Vagina (tissue), 2 donors: ENCODE measurements at places on chromosomes 16 and 17.

GRCh38 chr16:19354371-19354770, 63.3 kb upstream of the TMC5 start:
- H3K36me3 ChIP-seq, result no peaks in the 10 kb centered on the region
- DNase-seq, result no peak
- no peak overlapping the region for H3K4me3 ChIP-seq
- H3K27me3 ChIP-seq, result no peaks in the 10 kb centered on the region
- H3K27ac ChIP-seq, result no peak overlapping the region

- no peak overlapping the region for H3K27ac ChIP-seq
- no peak for DNase-seq
These were observed 57.1 kb downstream of the RAB11FIP4 start for GRCh38 chr17:31448467-31449077.

- no peaks in the 10 kb centered on the region for H3K36me3 ChIP-seq
- DNase-seq, result no peak
- no peak overlapping the region for H3K27ac ChIP-seq
- no peak overlapping the region for H3K4me3 ChIP-seq
- no peaks in the 10 kb centered on the region for H3K27me3 ChIP-seq
These were observed 174.1 kb downstream of the AXIN2 start for GRCh38 chr17:65387322-65387721.

DNA sequence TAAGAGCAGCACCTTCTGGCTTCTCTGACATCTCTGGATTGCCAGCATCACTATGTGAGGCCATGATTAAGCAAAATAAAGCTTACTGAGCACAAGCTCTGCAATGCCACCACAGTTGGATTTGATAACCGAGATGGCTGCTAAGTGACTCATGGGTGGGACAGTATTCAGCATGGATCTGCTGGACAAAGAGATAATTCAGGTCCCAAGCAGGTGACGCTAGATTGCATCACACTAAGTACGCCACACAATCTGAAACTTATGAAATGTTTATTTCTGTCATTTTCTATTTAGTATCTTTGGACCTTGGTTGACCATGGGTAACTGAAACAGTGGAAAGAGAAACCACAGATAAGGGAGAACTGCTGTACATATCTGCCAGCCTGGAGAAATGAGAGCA, 27.4 kb downstream of the CDRT15 start:
- no peaks in the 10 kb centered on the region for H3K4me1 ChIP-seq
- no peak overlapping the region for H3K27ac ChIP-seq
- no peak overlapping the region for H3K4me3 ChIP-seq
- no peaks in the 10 kb centered on the region for H3K36me3 ChIP-seq
- H3K27me3 ChIP-seq, result no peaks in the 10 kb centered on the region

DNA sequence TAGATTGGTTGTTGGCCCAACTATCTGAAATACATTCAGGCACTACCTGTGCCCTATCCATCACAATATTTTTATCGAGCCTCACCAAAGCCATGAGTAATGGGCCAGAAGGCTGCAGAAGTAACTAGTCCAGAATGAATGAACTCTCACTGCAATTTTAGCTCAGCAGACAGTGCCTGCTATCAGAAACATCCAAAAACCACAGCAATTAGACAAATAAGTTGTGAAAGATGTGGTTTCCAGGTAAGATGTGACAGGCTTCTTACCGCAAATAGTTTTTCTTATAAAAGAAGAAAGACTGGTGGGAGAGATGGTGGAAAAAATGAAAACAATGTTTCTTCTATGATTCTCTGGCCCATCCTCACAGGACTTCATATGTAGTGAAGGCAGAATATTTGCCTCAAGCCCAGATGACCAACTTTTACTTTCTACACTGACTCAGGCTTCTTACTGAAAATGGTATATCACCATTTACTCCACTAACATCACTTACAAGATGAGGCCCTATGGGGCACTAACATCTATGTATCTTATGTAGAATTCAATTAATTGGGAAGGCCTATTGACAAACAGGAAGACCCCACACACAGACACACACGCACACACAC, 9.8 kb upstream of the RFFL start:
- no peak overlapping the region for H3K27ac ChIP-seq
- no peaks in the 10 kb centered on the region for H3K27me3 ChIP-seq
- H3K36me3 ChIP-seq, result no peaks in the 10 kb centered on the region

DNA sequence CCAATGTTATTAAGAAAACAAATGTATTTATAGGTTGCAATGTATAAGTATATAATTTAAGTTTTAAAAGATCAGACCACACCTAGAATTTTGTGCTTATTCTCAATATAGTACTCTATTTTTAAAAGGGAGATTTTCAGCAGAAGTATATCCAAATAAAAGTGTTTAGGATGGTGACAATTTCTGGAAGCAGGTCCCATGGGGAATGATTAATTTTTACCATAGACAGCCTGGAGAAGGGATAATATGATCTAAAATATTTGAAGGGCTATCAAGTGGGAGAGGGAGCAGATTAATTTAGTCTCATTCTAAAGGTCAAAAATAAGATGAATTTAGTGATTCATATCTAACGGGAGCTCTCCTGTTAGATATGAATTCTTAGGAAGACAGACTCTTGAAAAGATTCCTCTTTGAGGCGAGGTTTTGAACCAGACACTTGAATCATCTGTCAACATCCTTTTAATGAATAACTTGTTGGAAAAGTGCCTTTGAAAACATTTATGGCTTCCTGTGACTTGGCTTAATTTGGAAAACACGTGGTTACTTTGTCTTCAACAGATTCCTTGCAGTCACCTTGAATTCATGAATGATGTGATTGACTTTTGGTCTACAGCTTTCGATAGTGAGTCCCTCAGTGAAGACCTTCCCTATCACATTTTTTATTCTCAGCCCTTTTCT, 29.3 kb upstream of the SMIM36 start:
- DNase-seq, result no peak
- H3K27ac ChIP-seq, result no peak overlapping the region
- H3K27me3 ChIP-seq, result no peaks in the 10 kb centered on the region
- no peaks in the 10 kb centered on the region for H3K4me1 ChIP-seq
- no peaks in the 10 kb centered on the region for H3K36me3 ChIP-seq

DNA sequence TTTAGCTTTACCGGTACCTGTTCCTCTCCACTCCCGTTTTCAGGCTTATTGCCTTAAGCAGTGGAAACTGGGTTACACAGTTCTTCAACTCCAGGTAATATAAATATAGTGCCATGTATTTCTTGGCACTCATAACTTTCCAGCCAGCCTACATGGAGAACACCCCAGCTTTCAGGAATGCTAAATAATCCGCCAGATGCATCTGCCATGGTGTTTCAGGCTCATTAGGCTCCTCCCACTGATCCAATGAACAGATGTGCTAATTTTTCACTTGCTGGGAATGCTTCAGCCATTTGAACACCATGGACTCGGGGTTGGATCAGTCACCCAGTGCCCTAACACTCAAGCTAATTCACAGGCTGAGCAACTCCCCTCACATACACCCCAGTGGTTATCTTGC, 4.6 kb downstream of the ANKFN1 start:
- no peaks in the 10 kb centered on the region for H3K27me3 ChIP-seq
- DNase-seq, result no peak
- peaks cover 25% of the 10 kb centered on the region for H3K4me1 ChIP-seq
- H3K36me3 ChIP-seq, result no peaks in the 10 kb centered on the region
- no peak overlapping the region for H3K4me3 ChIP-seq
- no peak overlapping the region for H3K27ac ChIP-seq

- H3K4me1 ChIP-seq, result peaks cover 53% of the 10 kb centered on the region
- no peak for DNase-seq
- H3K36me3 ChIP-seq, result no peaks in the 10 kb centered on the region
- no peaks in the 10 kb centered on the region for H3K27me3 ChIP-seq
These were observed 34.9 kb downstream of the ARHGAP17 start for GRCh38 chr16:24980077-24980793.

- H3K27me3 ChIP-seq, result peaks cover 4% of the 10 kb centered on the region
- H3K4me3 ChIP-seq, result no peak overlapping the region
- H3K27ac ChIP-seq, result no peak overlapping the region
- no peaks in the 10 kb centered on the region for H3K36me3 ChIP-seq
- H3K4me1 ChIP-seq, result peaks cover 5% of the 10 kb centered on the region
These were observed 7.8 kb downstream of the HNF1B start for GRCh38 chr17:37737081-37737480.

DNA sequence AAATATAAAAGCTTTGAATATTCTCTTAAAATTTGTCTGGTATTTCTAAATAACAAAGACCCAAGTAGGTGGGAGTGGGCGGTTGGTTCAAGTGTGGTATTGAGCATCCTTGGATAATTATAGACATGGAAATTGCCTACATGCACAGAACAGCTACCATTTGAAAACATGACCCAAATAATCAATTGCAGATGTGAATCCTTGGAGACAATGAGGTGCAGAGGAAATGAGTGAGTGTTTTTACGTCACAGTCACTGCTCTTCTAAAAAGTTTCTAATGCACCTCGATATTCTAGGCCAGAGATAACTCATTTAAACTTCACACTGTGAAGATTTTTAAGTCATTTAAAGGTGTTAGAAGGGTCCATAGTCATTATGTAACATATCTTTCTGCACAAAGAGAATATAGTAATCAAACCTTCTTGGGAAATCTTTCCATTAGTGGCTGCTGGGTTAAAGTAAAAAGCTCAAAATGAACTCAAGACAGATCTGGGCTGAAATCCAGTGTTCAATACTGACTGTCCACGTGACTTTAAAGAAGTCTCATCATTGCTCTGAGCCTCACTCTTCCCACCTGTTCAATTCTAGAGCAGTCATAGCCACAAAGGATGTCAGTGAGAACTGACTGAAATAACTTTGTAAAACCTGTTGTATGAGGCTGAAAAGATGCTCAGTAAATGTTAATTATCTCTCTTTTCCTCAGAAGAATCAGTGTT, 144.5 kb downstream of the CDH11 start:
- no peak overlapping the region for H3K27ac ChIP-seq
- H3K36me3 ChIP-seq, result peaks cover under 1% of the 10 kb centered on the region
- no peak overlapping the region for H3K4me3 ChIP-seq
- H3K4me1 ChIP-seq, result no peaks in the 10 kb centered on the region

- no peak for DNase-seq
- H3K36me3 ChIP-seq, result no peaks in the 10 kb centered on the region
- no peaks in the 10 kb centered on the region for H3K27me3 ChIP-seq
These were observed 98.9 kb downstream of the PRKCB start for GRCh38 chr16:23934610-23935236.

DNA sequence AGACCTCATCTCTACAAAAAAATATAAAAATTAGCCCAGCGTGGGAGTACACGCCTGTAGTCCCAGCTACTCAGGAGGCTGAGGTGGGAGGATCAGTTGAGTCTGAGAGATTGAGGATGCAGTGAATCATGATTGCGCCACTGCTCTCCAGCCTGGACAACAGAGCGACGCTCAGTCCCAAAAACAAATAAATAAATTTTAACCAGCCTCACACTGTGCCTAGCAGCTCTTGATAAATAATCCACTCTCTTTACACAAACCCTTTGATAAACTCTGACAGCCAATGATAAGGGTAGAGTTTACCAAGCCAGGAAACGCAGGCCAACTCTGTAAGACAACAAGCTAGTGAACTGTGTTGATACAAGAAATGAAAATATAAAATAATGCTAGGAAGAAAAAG, 32.7 kb downstream of the LITAF start:
- no peak overlapping the region for H3K27ac ChIP-seq
- H3K36me3 ChIP-seq, result peaks cover 68% of the 10 kb centered on the region
- DNase-seq, result no peak
- H3K27me3 ChIP-seq, result no peaks in the 10 kb centered on the region

GRCh38 chr16:86549893-86550190, 5.2 kb downstream of the MTHFSD start:
- no peak for DNase-seq
- H3K27ac ChIP-seq, result no peak overlapping the region
- peaks cover 13% of the 10 kb centered on the region for H3K4me1 ChIP-seq
- peaks cover 19% of the 10 kb centered on the region for H3K36me3 ChIP-seq
- no peak overlapping the region for H3K4me3 ChIP-seq
- H3K27me3 ChIP-seq, result no peaks in the 10 kb centered on the region

DNA sequence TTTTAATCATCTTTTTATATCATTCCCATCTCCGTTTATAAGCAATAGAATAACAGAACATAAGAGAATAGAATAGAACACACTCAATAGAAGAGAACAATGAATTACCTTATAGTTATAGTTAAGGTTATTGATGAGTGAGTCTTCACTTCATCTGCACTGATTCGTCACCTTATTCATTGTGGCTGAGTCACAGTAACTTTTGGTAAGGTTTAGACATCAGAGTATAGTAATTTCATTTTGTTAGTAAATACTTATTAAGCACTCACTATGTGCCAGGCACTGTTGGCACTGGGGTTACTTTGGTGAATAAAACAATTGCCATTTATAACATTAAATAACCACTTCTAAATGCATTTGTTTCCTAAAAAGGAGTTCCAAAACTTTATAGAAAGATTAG, 22.5 kb downstream of the PHKB start:
- H3K4me1 ChIP-seq, result no peaks in the 10 kb centered on the region
- no peaks in the 10 kb centered on the region for H3K36me3 ChIP-seq
- no peak for DNase-seq
- H3K27me3 ChIP-seq, result no peaks in the 10 kb centered on the region

DNA sequence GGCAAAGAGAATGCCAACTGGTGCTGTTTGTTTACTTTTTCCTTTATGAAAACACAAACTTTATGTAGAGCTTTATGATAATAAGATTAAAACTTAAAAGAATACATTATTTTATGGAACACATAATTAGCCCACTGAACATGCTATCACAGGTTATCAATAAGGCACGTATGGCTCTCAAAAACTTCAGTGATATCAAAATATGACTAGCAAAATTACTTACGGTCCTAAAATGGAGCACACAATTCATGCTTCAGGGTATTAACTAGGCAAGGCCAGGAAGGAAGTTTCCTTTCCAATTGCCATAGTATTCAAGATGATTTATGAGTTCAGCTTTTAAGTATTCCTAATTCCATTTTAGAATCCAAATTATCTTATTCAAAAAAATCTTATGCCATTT, 3.6 kb downstream of the RNF43 start:
- no peaks in the 10 kb centered on the region for H3K36me3 ChIP-seq
- no peak for DNase-seq
- peak overlapping the region; percentile 12 for H3K4me3 ChIP-seq
- no peak overlapping the region for H3K27ac ChIP-seq

GRCh38 chr16:87060034-87060986, 256.9 kb downstream of the C16orf95 start:
- no peaks in the 10 kb centered on the region for H3K36me3 ChIP-seq
- H3K27ac ChIP-seq, result no peak overlapping the region
- no peak overlapping the region for H3K4me3 ChIP-seq
- no peaks in the 10 kb centered on the region for H3K27me3 ChIP-seq
- H3K4me1 ChIP-seq, result no peaks in the 10 kb centered on the region

GRCh38 chr17:73262676-73263642, 1.3 kb upstream of the CPSF4L start:
- H3K27ac ChIP-seq, result peak overlapping the region; percentile 33
- peaks cover 12% of the 10 kb centered on the region for H3K4me1 ChIP-seq
- no peak for DNase-seq

GRCh38 chr17:58308985-58309917, 19.3 kb downstream of the TSPOAP1 start:
- no peaks in the 10 kb centered on the region for H3K36me3 ChIP-seq
- H3K27me3 ChIP-seq, result no peaks in the 10 kb centered on the region
- no peak overlapping the region for H3K27ac ChIP-seq
